Stimulated activated CD8-positive, alpha-beta memory T cell treated with anti-CD3 and anti-CD28 coated beads, Interleukin-15, amount 100 ng/mL, for 1 hour (primary cell): ENCODE measurements at places on chromosomes 6 and 20.

- no peak for DNase-seq
These were observed 17.4 kb downstream of the SERAC1 start for GRCh38 chr6:158150701-158151100.

GRCh38 chr20:53163486-53163885, 191.3 kb downstream of the TSHZ2 start:
- no peak for DNase-seq

GRCh38 chr6:90250405-90250804, 46.2 kb downstream of the BACH2 start:
- no peak for DNase-seq

GRCh38 chr20:10610251-10610650, 63.5 kb downstream of the JAG1 start:
- DNase-seq, result no peak

DNA sequence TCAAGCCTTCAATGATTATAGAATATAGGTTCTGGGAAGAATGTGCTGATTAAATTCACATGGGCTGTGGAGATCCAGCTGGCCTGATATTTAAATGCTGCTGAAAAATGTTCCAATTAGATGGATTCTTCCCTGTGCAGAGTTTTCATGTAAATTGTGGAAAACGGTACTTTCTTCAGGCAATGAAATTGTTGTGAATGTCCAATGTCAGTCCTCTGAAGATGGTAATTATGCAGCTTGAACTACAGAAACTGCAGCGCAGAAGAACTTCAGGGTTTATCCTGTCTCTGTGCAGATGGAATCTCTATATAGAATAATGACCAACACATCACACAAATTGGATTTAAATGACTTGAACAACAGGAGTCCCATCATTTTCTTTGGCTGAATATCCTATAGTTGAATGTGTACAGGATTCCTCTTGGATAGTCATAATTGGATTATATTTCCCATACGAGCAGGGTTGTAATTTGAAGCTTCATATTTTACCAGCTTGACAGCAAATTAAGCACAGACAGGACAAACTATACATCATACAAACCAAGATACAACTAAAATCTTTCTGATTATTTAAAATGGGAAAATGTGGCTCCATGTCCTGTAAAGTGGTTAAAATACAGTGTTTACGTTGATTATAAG, 82.3 kb downstream of the CAP2 start:
- no peak for DNase-seq

DNA sequence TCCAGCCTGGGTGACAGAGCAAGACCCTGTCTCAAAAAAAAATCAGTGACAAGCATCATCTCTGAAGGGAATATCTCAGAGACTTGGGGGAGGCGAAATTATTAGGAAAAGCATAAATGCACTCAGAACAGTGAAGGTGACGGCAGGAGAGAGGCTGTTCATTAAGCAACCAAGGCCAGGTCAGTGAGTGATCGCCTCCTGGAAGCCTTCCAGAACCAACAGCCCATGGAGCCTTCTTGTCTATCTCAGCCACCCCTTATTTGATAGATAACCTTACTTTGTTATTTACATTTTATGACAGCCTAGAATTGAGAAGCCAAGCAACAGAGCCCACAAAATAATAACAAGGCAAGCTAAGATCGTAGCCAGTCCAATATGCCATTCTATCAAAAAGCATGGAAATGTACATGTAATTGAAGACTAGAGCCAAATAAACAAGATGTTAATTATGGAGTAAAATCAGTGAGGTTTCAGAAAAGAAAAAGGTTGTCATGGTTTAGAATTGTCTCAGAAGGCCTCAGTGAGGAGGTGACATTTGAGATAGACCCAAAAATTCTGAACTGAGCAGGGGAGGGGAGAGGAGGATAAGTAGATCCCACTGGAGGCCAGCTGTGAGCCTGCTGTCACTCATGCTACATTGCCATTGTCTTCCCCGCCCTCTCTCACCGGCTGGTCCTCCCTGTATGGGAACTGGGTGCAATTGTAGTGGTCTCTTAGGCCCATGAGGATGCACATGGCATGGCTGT, 17.8 kb downstream of the BNIP5 start:
- no peak for DNase-seq

- DNase-seq, result no peak
These were observed 128.9 kb upstream of the ZNF184 start for GRCh38 chr6:27601668-27602254.

DNA sequence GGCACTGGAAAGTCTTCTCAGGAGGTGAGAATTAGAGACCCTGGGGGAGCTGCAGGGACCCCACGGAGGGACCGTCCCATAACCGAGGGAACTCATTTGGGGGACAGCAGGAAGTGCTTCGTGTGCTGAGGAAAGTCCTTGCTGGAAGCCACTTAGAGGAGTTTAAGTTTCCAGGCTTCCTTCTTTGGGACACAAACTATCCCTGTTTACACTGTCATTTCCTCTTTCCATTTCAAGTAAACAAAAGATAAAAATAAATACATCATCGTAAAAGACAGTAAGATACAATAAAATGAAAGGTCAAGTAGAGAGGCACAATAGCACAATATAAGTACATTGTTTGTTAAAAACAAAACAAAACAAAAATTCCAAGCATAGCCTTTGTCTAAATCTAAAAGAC, 101.2 kb downstream of the TTLL2 start:
- no peak for DNase-seq

- no peak for DNase-seq
These were observed 7.0 kb downstream of the MUC21 start for GRCh38 chr6:30990422-30991086.

DNA sequence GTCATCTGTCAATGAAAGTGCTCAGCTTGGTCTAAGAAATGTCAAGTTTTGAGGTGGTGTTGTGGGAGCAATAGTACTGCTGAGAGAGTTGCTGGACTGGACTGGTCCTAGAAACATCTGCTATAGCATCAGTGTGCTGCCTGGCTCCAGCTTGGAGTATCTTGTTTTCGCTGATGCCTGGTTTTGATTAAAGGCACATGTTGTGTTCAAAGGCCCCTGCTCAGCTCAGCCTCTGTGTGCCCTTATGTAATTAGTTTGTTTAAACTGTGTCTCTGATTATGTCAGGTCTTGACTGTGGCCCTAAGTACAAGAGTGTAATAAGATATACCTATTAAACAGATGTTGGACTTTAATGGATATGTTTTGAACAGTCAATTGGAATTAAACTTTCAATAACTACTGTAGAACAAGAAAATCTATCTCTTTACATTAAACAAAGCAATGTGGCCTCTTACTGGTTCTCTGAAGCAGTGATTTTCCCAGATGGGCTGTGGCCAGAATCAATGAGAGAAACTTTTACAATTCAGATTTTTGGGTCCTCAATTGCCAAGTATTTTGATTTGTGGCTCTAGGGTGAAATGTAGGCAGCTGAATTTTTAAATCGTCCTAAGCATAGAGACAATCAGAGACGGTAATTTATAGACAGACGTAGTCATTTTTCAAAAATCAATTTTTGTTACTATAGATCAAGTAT, 668.2 kb downstream of the DHX35 start:
- no peak for DNase-seq

GRCh38 chr6:33728438-33728837, 16.9 kb upstream of the UQCC2 start:
- DNase-seq, result no peak

DNA sequence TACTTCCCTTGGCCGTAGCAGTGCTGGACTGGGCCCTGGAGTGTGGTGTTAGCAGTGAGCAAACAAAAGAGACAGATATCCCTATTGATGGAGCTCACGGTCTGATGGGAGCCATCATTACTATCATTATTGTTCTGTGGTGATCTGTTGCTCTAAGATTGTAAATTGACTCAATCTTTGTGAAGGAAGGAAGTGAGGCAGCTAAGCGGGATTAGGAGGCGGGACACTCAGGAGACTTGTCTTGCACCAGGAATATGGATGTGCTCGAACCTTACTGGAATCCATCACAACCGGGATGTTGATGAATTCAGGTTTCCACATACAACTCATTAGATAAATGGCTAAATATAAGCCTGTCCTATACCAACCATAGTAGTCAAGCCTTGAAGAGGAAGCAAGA, 25.5 kb upstream of the FAM50B start:
- no peak for DNase-seq

DNA sequence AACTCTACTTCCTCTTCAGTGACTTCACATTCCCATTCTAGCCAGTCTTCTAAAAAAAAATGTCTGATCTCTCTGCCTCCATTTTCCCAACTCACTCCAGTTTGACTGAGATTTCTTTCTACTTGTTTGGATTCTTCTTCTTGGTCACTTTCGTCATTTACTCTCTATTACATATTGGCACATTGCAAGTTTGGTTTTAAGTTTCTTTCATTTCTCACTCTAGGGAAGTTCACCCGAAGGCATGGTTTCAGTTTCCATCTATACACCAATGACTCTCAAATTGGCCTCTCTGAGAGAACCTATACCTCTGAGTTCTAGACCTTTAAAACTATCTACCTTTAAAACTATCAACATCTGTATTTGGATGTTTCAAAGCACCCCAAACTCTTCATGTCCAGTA, 51.3 kb downstream of the CD109 start:
- DNase-seq, result no peak

- no peak for DNase-seq
These were observed 37.8 kb downstream of the MARCKS start for GRCh38 chr6:113894712-113895674.

GRCh38 chr20:33697129-33697528, 10.9 kb upstream of the E2F1 start:
- DNase-seq, result no peak

- DNase-seq, result no peak
These were observed 29.1 kb downstream of the QRSL1 start for GRCh38 chr6:106658469-106658868.

DNA sequence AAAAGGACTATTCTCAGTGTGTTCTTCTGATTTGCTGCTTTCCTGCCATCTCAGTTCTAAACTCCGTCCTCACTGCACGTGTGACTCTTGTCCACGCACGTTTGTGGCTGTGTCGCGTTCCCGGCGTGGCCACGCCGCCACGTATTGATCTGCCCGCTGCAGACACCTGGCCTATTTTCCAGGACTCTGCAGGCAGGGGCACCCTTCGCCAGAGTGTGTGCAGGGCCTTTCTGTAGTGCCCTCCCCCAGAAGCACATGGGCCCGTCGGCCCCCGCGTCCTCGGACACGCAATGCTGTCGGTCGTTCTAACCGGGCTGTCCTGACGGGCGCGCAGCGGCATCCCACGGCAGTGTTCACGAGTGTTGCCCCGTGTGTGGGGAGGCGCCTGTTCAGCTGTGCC, 87.6 kb downstream of the YTHDF1 start:
- no peak for DNase-seq

DNA sequence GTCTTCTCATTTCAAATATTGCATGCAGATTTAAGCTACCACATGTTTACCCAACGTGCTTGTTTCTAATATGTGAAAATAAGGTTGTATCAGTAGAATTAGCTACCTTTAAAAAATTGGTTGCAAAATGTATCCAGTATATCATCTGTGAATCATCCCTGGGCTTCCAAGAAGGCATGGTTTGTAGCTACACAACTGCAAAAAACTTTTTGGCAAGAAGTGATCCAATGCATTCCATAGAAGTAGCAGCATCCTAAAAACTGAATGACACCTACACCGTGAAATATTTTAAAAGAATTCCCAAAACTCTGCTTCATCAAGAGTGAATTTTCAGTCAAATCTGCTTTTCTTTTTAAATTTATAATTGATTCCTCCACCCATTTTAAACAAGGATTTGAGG, 89.1 kb downstream of the AIG1 start:
- no peak for DNase-seq

GRCh38 chr6:43738267-43738676, 31.7 kb upstream of the VEGFA start:
- no peak for DNase-seq

- DNase-seq, result no peak
These were observed 1192.4 kb upstream of the CITED2 start for GRCh38 chr6:140566781-140567277.

- no peak for DNase-seq
These were observed 57.8 kb downstream of the FUT9 start for GRCh38 chr6:96073555-96073954.

DNA sequence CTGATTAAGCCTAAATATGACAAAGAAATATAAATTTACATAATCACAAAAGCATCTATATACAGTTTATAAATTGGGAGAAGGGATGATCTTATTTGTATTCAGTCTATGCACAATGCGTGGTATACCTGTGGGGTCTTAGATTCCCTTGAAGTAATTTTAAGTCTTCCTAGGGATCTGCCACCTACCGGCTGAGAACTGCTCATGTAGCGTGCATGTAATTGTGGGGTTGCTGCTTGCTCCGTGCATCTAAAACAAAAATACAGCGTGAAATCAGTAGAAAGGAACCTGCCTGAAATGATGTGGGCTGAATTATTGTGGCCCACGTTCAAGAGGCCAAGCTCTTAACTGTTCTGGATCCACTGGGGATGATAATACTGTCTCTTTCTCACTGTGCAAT, 187.3 kb downstream of the MBOAT1 start:
- no peak for DNase-seq

DNA sequence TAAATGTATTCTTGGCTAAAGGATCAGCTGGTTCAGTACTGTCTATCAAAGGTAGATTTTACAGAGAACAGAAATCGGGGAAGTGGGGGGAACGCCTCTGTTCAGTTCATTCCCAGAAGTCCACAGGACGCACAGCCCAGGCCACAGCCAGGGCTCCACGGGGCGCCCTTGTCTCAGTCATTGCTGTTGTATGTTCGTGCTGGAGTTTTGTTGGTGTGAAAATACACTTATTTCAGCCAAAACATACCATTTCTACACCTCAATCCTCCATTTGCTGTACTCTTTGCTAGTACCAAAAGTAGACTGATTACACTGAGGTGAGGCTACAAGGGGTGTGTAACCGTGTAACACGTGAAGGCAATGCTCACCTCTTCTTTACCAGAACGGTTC, 29.9 kb downstream of the TXNDC5 start:
- DNase-seq, result no peak

DNA sequence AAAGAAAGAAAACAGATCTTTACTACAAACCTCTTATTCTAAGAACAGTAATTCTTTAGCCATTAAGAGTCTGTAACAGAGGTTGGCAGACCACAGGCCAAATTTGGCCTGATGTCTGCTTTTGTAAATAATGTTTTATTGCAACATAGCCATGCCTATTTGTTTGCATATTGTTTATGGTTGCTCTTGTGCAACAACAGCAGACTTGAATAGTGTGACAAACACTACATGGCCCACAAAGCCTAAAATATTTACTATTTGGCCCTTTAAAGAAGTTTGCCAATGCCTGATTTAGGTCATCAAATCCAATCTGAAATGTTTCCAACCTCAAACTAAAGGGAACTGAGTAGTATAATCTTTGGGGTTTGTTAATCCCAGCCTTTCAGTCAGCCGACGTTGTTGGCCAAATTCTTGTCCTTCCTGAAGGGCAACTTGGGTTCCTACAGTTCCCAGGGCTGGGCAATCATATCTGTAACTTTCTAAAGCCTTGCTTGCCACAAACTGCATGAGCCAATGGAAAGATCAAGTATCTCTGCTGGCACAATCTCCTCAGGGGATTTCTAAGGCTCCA, 33.9 kb upstream of the TBC1D20 start:
- no peak for DNase-seq

GRCh38 chr20:32664678-32665159, 9.0 kb downstream of the C20orf203 start:
- DNase-seq, result no peak
